Subcutaneous preadipocyte (primary cell): ENCODE measurements at places on chromosomes 3 and 15. TPM values are rescaled to one million over a fixed set of nuclear protein-coding genes. Genes with fewer than 3 reads are reported as not detected.

Gene RTP1
- not detected in 2 replicates for total RNA-seq

Gene IGSF11
- under 0.01 TPM in 1 of 2 replicates, not detected in the other for total RNA-seq

Gene GOLGA8T
- not detected in 2 replicates for total RNA-seq

Gene SHC4
- 0.39 and 0.73 TPM in 2 replicates for total RNA-seq

Gene TMF1
- total RNA-seq = 25.0 and 35.6 TPM in 2 replicates

Gene ACAN
- total RNA-seq = not detected in 2 replicates

Gene ROPN1
- total RNA-seq = not detected in 2 replicates

Gene WNT5A
- total RNA-seq = 7.0 and 25.6 TPM in 2 replicates

Gene C3orf20
- total RNA-seq = not detected in 2 replicates

Gene APBA2
- 2.3 and 2.9 TPM in 2 replicates for total RNA-seq

Gene PLA2G4F
- total RNA-seq = not detected in 2 replicates

Gene CRABP1
- not detected in 2 replicates for total RNA-seq

Gene RAB27A
- 4.7 and 4.8 TPM in 2 replicates for total RNA-seq

Gene AHSG
- total RNA-seq = not detected in 2 replicates

Gene RPP14
- 9.9 and 16.0 TPM in 2 replicates for total RNA-seq

Gene CNTN3
- 0.78 and 2.2 TPM in 2 replicates for total RNA-seq

Gene CPNE9
- not detected in 2 replicates for total RNA-seq

Gene PRRT3
- 2.6 and 3.1 TPM in 2 replicates for total RNA-seq

Gene GTF2E1
- 10.3 and 11.9 TPM in 2 replicates for total RNA-seq

Gene TMEM207
- total RNA-seq = not detected in 2 replicates

Gene COL6A6
- under 0.01 and 0.20 TPM in 2 replicates for total RNA-seq

Gene PRR20G
- not detected in 2 replicates for total RNA-seq

Gene CYP11A1
- total RNA-seq = 0.78 and 1.8 TPM in 2 replicates

Gene LMAN1L
- not detected in 2 replicates for total RNA-seq

Gene SENP8
- 1.8 and 2.9 TPM in 2 replicates for total RNA-seq

Gene SCN5A
- total RNA-seq = 0.20 and 0.37 TPM in 2 replicates

Gene TUSC7
- total RNA-seq = not detected in 2 replicates

Gene GOLGA6D
- total RNA-seq = not detected in 2 replicates

Gene GOLGA8S
- total RNA-seq = not detected in 2 replicates

Gene REC114
- total RNA-seq = not detected in 2 replicates

Gene DUOXA2
- not detected in 2 replicates for total RNA-seq

Gene SEMA5B
- total RNA-seq = not detected in 2 replicates

Gene ZNF662
- total RNA-seq = 0.98 and 2.2 TPM in 2 replicates

Gene HGD
- total RNA-seq = 0.20 TPM in 1 of 2 replicates, not detected in the other

Gene CPA3
- total RNA-seq = not detected in 2 replicates

Gene CHDH
- under 0.01 and 0.37 TPM in 2 replicates for total RNA-seq

Gene DAZL
- 0.37 and 0.59 TPM in 2 replicates for total RNA-seq

Gene DPPA2
- not detected in 2 replicates for total RNA-seq

Gene NANOGP8
- 0.39 and 0.73 TPM in 2 replicates for total RNA-seq

Gene SERPINI2
- not detected in 2 replicates for total RNA-seq

Gene C15orf62
- not detected in 2 replicates for total RNA-seq

Gene FOXB1
- total RNA-seq = not detected in 2 replicates

Gene PIERCE2
- total RNA-seq = 0.73 and 1.4 TPM in 2 replicates

Gene C3orf22
- not detected in 2 replicates for total RNA-seq

Gene SOX2
- not detected in 2 replicates for total RNA-seq

Gene CLDN16
- not detected in 2 replicates for total RNA-seq

Gene NR2E3
- 0.20 and 0.37 TPM in 2 replicates for total RNA-seq

Gene GPR27
- under 0.01 TPM in 2 replicates for total RNA-seq

Gene CHRM5
- under 0.01 TPM in 1 of 2 replicates, not detected in the other for total RNA-seq

Gene SERPINI1
- 0.78 and 1.5 TPM in 2 replicates for total RNA-seq

Gene MKRN2
- total RNA-seq = 33.1 and 35.8 TPM in 2 replicates

Gene TAGLN3
- total RNA-seq = not detected in 2 replicates

Gene TRIM59
- 11.0 and 27.2 TPM in 2 replicates for total RNA-seq

Gene C15orf39
- total RNA-seq = 5.9 and 8.0 TPM in 2 replicates

Gene FRMD4B
- 0.37 and 2.2 TPM in 2 replicates for total RNA-seq

Gene SAMMSON
- total RNA-seq = not detected in 2 replicates
